Suppressor macrophage treated with lipopolysaccharide for 1 hour (primary cell): ENCODE measurements at places on chromosomes 6 and 20.

GRCh38 chr6:124977067-124977908, 15.1 kb downstream of the RNF217 start:
- no peak for DNase-seq

DNA sequence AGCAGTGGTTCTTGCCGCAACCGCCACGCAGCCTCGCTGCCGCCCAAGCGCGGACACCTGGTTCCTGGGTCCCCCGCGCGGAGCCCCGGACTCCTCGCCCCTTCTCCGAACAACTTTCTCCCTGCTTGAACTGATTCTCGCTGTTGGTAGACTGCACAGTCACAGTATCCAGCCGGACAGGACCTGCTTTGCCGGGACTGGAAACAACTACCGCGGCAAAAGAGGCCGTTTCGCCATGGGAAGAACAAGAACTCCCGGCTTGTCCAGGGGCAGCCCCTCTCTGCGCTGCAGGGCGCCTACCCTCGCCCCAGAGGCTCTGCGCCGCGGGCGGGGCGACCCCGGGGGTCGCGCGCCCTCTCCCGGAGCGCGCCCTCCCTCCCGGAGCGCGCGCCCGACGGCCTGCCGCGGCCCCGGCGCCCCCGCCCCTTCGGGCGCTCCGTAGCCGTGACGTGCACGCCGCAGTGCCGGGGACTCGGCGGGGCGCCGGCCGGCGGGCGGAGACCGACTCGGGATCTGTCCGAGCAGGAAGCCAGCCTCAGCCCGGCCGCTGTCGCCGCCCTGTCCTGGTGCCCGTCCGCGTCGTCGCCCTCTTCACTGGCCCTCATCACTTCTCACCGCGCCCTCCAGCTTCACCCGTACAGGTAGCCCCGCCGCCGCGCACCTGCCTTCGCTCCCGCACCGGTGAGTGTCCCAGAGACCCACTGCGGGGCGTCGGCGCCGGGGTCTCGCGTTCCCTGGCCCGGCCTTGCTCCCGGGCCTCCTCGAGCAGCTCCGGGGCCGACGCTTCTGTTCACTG, at the start of gene MYO6:
MYO6 (plus strand) TSS at position 497 of the 796 bp plus-strand sequence. CDS start 68,309 bp downstream, outside the sequence.
- DNase-seq = peak; percentile 86

DNA sequence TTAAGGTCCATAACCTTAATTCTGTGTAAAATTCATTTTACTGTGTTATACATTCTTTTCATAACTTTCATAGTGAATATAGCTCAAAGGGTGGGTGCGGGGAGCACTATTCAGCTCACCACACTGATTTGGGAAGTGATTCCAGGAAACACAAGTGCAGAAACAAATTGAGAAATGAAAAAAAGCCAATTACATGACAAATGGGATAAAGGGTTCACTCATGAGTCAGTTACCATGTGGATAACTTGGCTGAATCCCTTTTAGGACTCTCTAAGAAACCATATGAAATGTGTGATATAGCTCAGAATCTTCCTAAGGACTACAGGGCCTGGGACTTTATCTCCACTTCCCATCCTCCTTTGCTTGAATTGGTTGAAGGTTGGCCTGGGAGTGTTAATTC, 3.1 kb upstream of the BTN2A1 start:
- peak; percentile 19 for DNase-seq

DNA sequence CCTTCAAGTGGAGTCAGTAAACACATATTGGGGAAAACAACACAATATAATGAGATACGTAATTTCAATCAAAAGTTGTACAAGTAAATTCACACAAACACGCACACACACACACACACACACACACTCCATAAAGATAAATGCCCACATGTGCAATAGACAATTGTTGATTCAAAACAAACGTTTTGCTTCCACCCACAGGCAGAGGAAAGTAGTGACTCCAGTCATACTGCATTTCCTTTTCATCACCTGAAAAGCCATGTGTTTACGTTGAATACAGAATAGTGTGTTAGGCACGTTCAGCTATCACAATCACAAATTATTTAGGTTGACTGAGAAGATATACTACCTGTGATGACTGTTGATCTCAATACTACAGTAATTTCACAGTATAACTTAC, 443.8 kb upstream of the MANEA start:
- DNase-seq = no peak

- no peak for DNase-seq
Measured at GRCh38 chr6:120908767-120909166, 425.5 kb downstream of the TBC1D32 start.

- no peak for DNase-seq
Measured at GRCh38 chr6:154923199-154923869, 71.8 kb upstream of the TIAM2 start.
